ENCODE measurements at places on chromosomes 5 and 9.

DNA sequence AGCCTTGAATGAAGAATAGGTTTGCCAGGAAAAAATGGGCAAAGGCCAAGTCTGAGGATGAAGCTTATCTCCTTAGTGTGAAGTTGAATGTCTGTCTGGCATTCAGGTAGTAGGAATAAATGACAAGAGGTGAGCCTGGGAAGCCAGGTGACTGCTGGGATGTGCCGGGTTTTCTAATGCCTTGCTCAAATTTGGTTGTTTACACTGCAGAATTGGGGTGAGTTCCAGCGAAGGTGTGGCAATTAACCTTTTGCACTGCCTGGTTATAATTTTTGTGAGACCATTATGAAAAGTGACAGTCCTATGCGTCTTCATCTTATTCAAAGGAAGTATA, 73.6 kb downstream of the MAST4 start:
- no peak for DNase-seq

GRCh38 chr5:95957561-95958203, 4.0 kb downstream of the ELL2 start:
- no peak for DNase-seq

DNA sequence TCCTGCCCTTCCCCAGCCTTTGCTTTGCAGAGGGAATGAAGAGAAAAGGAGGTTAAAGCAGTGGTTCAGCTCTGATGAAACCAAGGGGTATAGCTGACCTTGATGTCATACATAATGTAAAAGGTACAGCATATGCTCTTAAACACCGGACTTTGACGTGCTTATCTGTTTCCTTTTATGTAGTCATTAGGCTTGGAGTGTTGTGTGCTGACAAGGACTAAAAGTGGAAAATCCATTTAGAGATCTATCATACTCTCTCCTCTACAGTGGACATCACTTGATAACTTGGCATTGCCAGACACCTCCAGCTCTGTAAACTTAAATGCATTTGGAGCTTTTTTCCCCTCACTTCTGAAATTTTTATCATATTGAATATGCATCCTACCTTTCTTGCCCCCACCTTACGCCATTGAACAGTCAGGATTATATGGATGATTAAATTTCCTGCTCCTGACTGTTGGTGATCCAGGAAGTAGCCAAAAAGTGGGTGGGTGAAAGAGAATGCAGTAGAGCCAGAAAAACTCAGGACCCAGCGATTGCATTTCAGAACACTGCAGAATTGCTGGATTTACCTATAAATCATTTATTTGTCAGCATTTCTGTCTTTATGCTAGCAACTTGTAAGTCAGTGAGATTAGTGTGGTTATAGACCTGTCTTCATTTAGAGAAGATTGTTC, 4.1 kb downstream of the TNFAIP8 start:
- DNase-seq = no peak

DNA sequence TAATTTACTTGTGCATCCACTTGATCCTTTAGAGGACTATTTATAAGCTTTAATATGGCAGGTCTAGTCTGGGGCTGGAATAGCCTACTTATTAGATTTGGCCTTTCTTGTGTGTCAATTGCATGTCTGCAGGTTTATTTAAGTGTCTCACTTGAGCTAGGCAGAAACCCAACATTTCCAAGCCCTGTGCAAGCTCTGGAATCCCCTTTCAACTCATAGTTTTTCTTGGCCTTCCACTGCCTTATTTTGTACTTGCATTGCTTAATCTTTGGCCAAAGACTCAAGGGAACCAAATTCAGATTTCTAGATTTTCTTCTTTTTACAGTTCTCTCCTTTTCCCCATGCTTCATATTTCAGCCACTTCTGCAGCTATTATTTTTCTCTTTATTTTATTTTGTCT, 102.4 kb upstream of the RFX3 start:
- DNase-seq = no peak

GRCh38 chr9:134224127-134224526, 59.8 kb upstream of the RNU6ATAC start:
- no peak for DNase-seq

DNA sequence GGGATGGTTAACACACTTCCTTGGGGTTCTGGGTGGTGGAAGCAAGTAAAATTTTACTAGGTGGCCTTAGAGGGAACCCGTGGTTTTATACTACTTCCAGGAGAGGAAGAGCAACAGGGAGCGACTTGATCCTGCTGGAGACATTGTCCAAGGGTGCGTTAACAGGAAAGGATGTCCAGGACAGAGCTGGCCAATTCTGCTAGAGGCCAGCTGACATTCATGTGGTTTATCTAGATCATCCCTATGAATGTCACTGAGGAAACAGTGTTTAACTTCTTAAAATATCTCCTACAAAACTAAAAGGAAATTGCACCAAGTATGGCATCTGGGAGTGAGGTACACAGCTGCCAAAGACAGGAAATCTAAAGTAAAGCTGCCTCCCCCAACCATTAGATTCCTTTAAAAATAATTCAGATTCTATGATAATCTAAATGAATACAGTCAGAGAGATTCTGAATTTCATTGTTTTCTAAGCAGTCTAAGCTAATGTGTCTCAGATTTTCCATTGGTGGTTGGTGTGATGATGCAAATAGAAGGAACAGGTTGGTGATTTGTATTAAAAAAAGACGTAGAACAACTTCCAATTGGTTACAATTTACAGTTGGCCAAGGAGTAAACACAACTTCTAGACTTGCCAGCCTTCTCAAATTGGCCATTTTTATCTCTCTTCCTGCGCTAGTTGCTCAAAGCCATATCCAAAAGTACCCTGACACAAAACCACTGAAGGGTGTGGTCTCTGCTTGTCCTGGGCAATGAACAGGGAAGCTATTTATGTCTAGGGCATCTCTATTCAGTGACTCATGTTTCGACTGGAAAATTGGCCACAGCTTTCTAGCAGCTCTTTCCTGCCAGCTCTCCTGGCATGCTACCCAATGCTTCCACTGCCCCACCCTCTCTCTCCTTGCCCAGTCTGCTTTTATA, 574.7 kb upstream of the MEF2C start:
- DNase-seq = no peak

DNA sequence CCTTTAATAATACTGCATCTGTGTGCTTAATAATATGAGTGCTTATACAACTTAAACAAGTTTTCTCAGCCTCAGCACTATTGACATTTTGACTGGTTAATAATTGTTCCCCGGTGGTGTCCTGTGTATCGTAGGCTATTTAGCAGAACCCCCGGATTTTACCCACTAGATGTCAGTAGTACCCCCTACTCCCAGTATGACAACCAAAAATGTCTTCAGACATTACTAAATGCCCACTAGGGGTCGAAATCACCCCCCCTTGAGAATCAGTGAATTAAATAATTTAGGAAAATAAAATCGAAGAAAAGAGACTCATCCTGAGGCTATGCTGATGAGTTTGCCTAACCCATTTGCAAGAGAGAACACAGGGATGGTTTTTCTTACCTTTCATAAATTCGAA, 166.3 kb downstream of the ATP10B start:
- no peak for DNase-seq

DNA sequence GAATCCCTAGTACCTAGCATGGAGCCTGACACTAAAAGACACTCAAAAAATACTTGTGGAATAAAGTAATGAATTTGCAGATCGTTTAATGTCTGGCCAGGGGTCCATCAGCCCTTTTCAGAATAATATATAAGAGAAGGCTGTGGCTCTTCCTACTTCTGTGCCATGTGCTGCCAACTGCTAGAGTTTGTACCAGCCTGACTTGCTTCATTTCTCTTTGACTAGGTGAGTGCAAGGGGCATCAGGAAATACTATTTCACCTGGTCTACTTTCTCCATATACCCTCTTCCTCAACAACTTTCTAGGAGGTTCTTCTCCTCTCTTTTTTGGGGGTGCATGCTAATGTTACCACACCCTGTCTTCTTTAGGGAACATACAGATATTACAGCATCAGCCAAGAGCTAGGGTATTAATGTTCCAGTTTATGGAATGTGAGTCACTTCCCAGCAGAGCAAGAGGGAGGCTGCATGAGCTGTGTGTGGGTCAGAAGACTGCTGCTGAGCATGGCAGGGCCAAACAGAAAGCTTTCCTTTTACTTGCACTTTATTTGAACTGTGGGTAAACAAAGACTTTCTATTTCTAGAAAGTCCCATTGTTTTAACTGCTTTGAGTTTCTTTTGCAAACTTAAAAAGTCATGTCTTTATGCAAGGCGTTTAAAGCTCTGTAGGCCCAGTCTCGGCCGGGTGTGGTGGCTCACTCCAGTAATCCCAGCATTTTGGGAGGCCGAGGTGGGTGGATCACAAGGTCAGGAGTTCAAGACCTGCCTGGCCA, 158.9 kb downstream of the ADAMTSL1 start:
- no peak for DNase-seq

DNA sequence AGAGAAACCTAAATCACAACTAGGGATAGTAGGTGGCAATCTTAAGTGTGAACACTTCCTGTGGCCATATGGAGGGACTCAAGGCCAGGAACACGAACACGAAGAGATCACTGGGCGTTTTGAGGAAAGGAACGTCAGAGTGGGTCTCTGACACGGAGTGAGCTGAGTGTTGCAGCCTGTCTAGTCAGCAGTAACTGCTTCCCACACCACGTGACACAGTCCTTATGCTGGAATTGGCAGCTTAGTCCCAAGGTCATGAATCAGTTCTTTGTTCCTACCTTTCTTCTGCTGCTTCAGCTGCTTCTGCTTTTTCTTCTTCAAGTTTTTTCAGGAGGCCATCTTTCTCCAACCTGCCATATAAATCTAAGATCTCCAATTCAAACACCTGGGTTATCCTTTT, 18.2 kb downstream of the SPACA9 start:
- no peak for DNase-seq

DNA sequence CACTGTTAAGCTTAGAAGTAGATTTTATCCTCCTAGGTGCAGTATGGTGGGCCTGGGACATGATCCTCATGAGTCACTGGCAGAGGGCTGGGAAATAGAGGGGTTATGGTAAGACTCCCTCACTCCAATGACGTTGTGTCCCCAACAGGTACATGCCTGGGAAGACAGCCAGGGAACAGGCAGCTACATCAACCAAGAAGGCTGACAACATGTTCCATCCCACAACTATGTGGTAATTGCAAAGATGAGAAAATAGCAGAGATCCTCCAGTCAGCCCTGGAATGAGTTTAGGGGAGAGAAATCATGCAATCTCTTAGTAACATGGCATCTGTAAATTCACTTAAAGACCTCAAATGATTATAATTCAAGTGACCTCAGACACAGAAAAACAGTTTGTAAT, 114.4 kb upstream of the LIFR start:
- no peak for DNase-seq

DNA sequence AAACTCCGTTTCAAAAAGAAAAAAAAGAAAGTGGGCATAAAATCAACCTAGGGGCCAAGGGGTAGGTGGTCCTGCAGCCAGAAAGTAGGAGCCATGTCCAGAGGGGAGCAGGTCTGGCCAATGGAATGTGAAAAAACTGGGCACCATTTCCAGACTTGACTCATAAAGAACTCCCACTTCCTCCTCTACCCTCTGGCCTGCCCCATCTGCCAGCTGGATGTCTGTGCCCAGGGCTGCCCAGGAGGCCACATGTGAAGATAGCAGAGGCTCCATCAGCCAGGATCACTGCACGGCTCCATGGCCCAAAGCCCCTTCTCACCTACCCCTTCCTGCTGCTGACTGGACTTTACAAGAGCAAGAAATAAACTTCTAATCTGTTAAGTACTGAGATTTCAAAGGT, 42.1 kb upstream of the EEIG1 start:
- DNase-seq = no peak

- no peak for DNase-seq
Measured at GRCh38 chr5:96903300-96903699, 27.0 kb downstream of the ERAP2 start.

GRCh38 chr5:76503929-76504328, 100.8 kb downstream of the IQGAP2 start:
- DNase-seq = no peak

- DNase-seq = no peak
Measured at GRCh38 chr5:440401-441201, 2.4 kb upstream of the EXOC3 start.
